Keratinocyte (primary cell): ENCODE measurements at places on chromosomes 7 and 10. TPM values are rescaled to one million over a fixed set of nuclear protein-coding genes. Genes with fewer than 3 reads are reported as not detected.

The ST8SIA6 gene
- not detected in 3 replicates for polyA plus RNA-seq

The SPRN gene
- 0.01 to 0.04 TPM (median 0.02 TPM) in 3 replicates for polyA plus RNA-seq

The HOXA1 gene
- polyA plus RNA-seq: 5.2 to 12.5 TPM (median 11.9 TPM) in 3 replicates

The ADAMTS14 gene
- 0.09 to 0.75 TPM (median 0.12 TPM) in 3 replicates for polyA plus RNA-seq

The GHITM gene
- 146 to 214 TPM (median 175 TPM) in 3 replicates for polyA plus RNA-seq

The IFIT3 gene
- polyA plus RNA-seq: 30.2 to 83.1 TPM (median 42.6 TPM) in 3 replicates

- no peak overlapping the region for H3K27ac ChIP-seq
- peaks cover 3% of the 10 kb centered on the region for H3K36me3 ChIP-seq
- H3K4me3 ChIP-seq: no peak overlapping the region
- H3K27me3 ChIP-seq: no peaks in the 10 kb centered on the region
- H3K4me1 ChIP-seq: peaks cover 30% of the 10 kb centered on the region
Measured at GRCh38 chr10:88886557-88886956, 6.5 kb downstream of the STAMBPL1 start.

GRCh38 chr7:1231214-1232102 is 1.2 kb upstream of the UNCX start:
- H3K27me3 ChIP-seq: peaks cover 81% of the 10 kb centered on the region
- H3K36me3 ChIP-seq: no peaks in the 10 kb centered on the region
- H3K4me3 ChIP-seq: no peak overlapping the region

DNA sequence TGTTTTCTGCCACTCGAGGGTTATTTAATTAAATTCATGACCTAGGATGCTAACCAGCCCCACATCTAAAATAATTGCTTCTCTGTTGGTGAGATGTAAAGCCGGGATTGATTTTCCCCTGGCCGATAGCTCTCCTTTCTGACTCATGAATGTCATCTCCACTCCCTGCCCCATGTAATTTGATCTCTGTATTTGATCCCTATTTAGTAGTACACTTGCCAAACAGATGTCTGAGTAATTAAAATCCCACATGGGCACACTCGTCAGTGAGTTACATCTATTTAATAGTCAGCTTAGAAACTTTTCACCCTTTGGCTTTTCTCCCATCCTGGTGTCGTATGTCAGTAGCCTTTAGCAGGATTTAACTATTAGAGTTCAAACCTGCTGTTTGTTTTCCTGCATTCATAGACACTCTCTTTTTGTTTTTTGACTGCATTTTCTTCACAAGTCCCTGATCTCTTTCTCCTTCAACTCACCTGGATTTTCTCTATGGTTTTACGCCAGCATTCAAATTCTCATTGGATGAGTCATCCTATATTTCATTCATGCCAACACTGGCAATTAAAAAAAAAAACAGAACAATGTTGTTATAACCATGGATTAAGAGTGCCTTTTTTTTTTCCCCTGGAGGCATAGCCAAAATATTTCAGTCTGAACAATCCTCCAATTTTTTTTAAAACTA is 82.7 kb downstream of the SPAG6 start:
- H3K4me1 ChIP-seq: peaks cover 36% of the 10 kb centered on the region
- H3K4me3 ChIP-seq: no peak overlapping the region
- DNase-seq: peak; percentile 77
- H3K27ac ChIP-seq: peak overlapping the region; percentile 60
- no peaks in the 10 kb centered on the region for H3K36me3 ChIP-seq

DNA sequence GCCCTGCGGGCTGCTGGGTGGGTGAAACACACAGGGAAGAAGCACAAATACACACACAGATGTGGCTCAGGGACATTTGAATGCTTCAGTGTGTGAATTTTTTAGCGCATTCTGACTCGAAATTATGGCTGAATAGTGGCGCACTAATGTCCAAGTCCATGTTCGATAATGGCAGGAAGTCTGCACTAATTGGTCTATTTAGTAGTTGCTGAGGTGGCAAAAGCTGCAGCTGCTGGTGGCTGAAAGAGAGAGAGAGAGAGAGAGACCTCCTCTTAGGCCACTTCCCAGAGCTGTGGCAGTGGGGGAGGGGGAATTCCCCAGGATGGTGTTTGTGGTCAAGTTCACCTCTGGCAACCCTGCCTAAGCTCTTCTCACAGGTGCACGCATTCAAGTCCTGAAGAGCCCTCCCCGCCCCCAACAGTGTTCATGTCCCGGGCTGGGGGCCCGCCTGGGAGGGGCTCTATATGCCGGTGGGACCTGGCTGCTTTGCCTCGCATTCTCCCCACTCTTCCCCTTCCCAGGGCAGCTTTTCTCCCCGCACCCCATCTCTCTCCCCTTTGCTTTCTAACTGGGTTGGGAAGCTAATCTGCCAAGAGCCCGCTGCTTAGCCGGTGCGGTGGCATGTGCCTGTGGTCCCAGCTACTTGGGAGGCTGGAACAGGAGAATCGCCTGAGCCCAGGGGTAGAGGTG is 6.0 kb upstream of the MNX1 start:
- H3K27ac ChIP-seq: no peak overlapping the region
- DNase-seq: no peak
- no peaks in the 10 kb centered on the region for H3K36me3 ChIP-seq
- H3K27me3 ChIP-seq: peaks cover 99% of the 10 kb centered on the region
- H3K4me1 ChIP-seq: peaks cover 7% of the 10 kb centered on the region

GRCh38 chr7:149853157-149853556 is 15.0 kb downstream of the ZNF862 start:
- H3K27ac ChIP-seq: no peak overlapping the region
- peaks cover 13% of the 10 kb centered on the region for H3K4me1 ChIP-seq

DNA sequence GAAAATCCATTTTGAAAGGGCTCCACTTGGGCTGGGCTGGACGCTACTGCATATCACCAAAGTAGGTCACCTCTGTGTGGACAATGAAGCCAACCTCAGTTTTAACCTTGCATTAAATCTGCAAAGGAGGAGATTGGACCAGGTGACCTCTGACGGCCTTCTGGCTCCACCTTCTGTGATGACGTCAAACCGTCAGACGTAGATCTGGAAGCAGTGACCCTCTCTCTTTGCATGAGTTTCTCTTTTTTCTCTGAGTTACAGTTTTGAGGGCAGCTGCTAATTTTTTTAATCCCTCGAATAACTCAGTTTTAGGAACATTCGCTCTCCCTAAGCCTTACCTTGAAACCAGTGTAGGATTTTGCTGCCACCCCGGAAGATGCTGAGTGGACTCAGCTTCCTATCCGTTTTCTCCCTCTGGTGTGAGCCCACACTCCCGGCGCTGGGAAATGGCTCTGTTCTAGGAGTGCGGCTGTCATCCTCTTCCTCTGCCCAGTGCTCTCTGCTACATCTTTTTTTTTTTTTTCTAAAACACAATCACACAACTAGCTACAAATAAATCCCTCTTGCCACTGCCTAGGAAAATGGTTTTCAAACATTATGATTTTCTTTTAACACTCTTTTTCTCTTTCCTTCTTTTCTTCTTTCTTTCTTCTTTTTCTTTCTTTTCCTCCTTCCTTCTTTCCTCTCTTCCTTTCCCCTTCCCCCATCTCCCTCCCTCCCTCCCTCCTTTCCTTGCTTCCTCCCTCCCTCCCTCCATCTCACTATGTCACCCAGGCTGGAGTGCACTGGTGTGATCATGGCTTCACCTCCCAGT is 27.7 kb upstream of the NMT2 start:
- no peak overlapping the region for H3K4me3 ChIP-seq
- no peaks in the 10 kb centered on the region for H3K36me3 ChIP-seq
- H3K4me1 ChIP-seq: peaks cover 29% of the 10 kb centered on the region

- no peak for DNase-seq
- H3K4me1 ChIP-seq: peaks cover 28% of the 10 kb centered on the region
- H3K36me3 ChIP-seq: no peaks in the 10 kb centered on the region
- H3K27me3 ChIP-seq: peaks cover 3% of the 10 kb centered on the region
- H3K4me3 ChIP-seq: no peak overlapping the region
Measured at GRCh38 chr7:42770114-42770513, 141.8 kb downstream of the C7orf25 start.

DNA sequence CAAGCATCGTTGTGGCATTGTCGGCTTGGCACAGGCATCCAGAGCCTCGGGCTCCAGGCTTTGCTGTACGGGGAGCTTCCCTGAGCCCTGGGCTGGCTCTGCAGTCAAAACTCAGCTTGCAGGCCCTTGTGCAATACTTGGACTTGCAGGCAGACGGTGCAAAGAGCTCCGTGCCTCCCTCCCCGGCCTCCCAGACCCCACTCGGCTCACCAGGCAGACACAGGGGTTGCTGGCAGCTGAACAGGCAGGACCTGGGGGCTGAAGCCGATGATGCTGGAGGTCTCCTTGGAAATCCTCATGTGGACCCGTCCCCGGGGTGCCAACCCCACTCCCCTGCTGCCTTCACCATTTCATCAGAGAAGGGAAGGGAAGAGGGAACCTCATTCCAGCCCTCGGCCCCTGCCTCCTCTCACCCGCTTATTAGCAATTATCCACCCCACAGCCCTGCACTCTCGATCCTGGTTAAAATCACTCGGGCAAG is 59.6 kb upstream of the GNA12 start:
- peaks cover 2% of the 10 kb centered on the region for H3K36me3 ChIP-seq
- H3K27ac ChIP-seq: no peak overlapping the region
- no peak for DNase-seq
- no peaks in the 10 kb centered on the region for H3K27me3 ChIP-seq
- H3K4me1 ChIP-seq: no peaks in the 10 kb centered on the region
